ENCODE measurements at places on chromosomes 1 and 21.

DNA sequence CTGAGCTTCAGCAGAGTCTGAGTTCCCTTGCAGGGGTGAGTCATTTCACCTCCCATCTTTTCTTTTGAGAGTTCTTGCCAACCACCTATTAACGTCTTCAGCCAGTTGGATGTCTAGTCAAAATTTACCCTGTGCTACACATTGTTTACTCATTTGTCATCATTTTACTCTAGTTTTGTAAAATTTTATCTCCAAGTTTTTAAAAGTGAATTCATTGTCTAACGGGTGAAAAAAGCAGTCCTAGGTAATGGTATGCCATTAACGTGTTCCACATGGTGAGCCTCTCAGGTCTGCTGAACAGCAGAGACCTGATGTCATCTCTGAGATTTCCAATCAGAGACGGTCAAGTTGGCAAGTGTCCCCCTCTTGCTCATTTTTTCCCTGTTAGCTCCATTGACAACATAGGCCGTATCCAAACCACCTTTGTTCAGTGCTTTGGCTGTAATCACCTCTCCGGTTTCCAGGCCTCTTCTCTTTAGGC is 85.4 kb downstream of the TBX15 start:
- no peak for DNase-seq

DNA sequence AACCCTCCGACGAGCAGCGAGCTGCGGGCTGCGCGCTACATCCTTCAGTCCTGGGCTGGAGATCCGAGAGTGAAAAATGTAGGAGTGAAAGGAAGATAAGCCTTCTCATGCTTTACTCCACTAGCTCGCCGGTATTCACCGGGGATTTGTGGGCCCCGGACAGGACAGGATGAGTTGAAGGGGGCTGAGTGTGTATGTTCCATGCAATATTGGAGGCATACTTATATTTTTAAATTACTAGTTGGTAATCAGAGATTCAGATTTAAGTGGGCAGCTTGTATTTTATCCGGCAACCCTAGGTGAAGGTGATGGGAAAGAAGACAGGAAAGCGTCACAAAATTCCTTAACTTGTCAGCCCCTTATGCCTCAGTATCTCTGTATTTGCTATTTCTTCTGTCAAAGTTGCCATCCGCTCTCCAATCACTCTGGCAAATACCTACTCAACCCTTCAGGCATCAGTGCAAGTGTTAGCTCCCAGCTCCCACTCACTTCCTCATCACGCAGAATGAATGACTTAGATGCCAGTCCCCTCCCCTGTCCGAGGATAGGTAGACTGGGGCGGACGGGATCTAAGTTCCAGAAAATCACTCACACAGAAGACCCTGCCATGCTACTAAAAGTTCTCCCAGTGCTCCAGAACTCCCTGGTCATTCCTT is 503 bp upstream of the PIGM start:
- DNase-seq: no peak

- DNase-seq: no peak
These were observed 15.5 kb upstream of the SERINC2 start for GRCh38 chr1:31397360-31398095.

DNA sequence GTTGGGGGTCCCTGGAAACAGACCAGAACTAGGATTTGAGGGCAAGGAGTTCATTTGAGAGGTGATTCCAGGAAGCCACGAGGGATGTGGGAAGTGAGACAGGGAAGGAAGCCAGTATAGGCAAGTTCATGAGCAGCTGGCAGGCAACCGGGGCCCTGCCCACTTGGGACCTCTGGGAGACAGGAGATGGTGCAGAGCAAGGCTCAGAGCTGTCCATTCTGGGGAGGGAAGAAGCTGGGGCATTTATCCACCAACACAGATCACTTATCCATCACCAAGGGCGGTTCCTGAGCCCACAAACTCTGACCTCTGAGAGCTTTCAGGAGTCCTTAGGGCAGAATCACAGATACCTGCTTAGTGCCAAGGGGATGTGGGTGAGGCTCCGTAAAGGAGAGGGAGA is 16.8 kb downstream of the EDN2 start:
- no peak for DNase-seq

GRCh38 chr1:150730130-150730721 is 9.5 kb upstream of the HORMAD1 start:
- DNase-seq: no peak

DNA sequence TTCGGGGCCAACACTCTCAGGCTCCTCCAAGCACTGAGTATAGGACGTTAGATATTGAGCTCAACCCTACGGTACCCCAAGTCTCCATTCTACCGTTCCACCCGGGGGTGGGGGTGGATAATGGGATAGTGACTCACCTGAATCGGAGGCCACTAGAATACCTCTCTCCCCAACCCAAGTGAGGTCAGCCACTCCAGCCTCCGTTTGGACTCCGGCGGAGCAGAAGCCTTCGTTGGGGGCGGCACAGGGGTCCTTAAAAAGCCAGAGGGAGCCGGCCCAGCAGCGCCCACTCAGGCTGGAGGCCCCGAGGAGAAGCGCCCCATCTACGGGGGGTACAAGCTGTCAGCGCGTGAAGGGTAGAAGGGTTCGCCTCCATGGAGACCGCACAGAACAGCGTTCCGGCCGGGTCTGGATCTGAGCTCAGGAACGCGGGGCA is 556 bp downstream of the WDR77 start:
- DNase-seq: no peak

DNA sequence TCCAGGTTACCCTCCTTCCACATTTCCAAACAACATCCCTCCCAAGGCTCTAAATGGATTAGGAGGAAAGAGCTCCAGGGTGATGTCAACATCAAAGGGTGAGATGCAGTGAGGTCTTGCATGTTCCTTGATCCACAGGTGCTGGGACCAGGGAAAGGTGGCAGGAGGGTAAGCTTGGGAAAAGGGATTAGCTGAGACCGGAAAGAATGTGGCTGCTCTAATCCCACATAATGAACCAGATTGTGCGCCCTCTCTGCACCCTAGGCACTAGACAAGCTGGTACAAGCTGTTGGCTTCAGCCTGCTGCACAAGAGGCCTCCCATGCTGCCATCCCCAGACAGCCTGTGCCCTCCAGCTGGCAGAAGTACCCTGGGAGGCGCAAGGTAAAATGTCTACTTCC is 34.9 kb downstream of the PLXNA2 start:
- no peak for DNase-seq

- DNase-seq: no peak
These were observed 2029.3 kb downstream of the MRPL39 start for GRCh38 chr21:23578027-23578426.

- DNase-seq: no peak
These were observed 8.0 kb upstream of the SPOCD1 start for GRCh38 chr1:31823780-31824179.

DNA sequence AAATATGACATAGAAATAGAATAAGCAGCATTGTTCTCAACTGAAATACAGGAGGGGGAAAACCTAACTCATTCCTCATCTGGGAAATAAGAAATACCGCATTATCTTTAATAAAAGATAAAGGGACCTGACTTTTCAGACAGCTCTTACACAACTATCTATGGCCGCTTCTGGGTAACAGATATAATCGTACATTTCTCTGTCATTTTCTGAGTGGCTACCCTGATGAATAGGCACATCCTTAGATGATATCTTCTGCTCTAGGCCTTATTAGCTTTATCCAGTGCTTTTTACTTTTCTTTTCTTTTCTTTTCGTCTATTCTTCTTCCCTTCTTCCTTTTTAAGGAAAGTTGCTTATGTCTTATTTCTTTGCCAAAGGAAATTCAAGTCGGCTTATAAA is 356.9 kb upstream of the GREM2 start:
- no peak for DNase-seq

GRCh38 chr1:192795916-192796618 is 12.8 kb upstream of the RGS2 start:
- no peak for DNase-seq

GRCh38 chr1:178300352-178300699 is 196.4 kb downstream of the CLEC20A start:
- DNase-seq: no peak

- DNase-seq: peak; percentile 66
These were observed 602 bp downstream of the SH3BGRL3 start for GRCh38 chr1:26280333-26281042.

- DNase-seq: no peak
These were observed 359.1 kb downstream of the S1PR1 start for GRCh38 chr1:101595881-101596374.

DNA sequence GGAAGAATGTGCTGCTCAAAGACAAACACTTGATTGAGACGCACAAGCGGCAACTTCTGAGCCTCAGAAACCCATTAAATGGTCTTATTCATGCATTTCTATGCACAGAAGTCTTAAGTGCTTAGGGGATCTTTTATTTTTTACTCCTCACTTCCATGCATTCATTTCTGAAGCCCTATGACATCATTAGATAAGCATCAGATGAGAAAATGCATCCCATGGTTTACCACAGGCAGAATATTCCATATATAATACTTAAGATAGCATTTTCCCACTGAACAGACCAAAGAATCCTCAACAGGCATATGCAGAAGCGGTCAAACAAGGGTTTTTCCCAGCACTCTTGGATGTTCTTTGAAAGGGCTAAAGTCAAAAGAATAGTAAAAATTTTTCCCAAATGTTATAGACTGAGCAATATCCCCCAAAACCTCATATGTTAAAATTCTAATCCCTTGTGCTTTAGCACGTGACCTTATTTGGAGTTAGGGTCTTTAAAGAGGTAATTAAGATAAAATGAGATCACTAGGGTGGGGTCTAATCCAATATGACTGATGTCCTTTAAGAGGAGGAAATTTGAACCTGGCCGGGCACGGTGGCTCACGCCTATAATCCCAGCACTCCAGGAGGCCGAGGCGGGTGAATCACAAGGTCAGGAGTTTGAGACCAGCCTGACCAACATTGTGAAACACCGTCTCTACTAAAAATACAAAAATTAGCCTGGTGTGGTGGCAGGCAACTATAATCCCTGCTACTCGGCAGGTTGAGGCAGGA is 22.6 kb upstream of the FAM89A start:
- DNase-seq: no peak

DNA sequence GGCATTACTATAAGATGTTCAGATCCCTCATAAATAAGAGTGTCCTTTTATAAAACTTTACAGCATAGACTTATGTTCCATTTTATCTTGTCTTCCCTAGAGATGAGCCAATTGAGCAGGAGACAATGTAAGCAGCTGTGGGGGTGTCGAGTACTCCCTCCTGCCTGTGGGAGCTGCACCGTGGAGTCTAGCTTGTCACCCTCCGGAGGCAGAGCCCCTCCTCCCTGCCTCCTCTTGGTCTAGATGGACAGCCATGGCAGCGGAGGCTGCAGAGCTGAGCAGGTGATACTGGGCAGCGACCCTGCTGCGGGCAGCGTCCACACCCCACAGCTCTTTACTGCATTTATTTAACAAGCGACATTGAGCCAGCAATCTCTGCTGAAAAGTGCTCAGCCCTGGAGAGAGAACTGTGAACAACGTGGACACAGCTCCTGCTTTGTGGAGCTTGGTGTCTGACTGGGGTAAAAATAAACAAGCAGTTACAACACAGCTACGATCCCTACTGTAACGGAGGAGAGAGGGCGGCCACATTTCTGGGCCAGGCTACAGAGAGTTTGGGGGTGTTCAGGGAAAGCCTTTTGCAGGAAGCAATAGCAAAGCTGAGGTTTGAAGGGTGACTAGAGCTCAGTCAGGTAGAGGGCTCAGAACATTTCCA is 12.8 kb upstream of the KIF21B start:
- no peak for DNase-seq

- peak; percentile 90 for DNase-seq
These were observed at the start of gene SNX7 for GRCh38 chr1:98661544-98662355. TSS of gene SNX7 (plus strand) at chr1:98661721. CDS start at chr1:98661732, 11 bp downstream.
